Right renal cortex interstitium (tissue), 3 donors: ENCODE measurements at places on chromosomes 3 and 15.
A peak's percentile ranks its signal among the peaks of the same experiment; 100 is the strongest.

DNA sequence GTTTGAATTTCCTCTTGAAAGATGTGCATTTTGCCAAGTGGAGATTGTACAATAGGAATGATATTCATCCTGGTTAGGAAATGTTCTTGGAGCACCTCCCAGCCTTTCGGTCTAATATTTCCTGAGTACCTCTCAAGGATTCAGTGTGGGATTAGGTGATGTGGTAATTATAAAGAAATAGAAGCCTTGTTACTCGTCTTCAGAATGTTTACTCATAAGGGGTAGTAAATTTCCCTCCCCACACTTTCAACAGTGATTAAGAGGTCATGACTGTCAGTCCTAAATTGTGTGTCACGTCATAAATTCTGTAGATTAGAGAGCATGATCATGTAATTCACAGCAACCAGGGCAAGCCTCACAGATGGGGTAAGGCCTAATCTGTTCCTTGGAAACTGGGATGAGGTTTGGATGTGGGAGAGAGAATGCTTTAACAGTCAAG, 633.1 kb upstream of the TBL1XR1 start:
- no peak for DNase-seq

GRCh38 chr3:25018909-25019308, 409.2 kb upstream of the RARB start:
- DNase-seq: no peak

- DNase-seq: peak; percentile 36
Observed at GRCh38 chr3:46981932-46982471, 2.5 kb downstream of the NBEAL2 start.

DNA sequence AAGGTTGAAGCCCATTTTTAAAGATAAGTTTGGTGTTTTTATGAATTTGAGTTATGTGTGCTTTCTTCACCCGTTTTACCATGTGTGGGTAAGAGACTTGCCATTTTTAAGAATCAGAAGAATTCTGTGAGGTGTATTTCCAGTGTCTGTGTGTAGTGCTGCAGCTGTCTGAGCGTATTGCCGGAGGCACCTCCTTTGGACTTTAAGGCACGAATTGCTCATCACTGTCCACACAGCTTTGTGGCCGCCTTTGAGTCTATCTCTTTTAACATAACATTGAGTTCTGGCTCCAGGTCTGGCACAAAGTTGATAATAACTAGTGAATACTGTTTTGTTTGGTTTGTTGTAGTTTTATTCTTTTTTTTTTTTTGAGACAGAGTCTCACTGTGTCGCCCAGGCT, 25.8 kb downstream of the SCG5 start:
- no peak for DNase-seq

DNA sequence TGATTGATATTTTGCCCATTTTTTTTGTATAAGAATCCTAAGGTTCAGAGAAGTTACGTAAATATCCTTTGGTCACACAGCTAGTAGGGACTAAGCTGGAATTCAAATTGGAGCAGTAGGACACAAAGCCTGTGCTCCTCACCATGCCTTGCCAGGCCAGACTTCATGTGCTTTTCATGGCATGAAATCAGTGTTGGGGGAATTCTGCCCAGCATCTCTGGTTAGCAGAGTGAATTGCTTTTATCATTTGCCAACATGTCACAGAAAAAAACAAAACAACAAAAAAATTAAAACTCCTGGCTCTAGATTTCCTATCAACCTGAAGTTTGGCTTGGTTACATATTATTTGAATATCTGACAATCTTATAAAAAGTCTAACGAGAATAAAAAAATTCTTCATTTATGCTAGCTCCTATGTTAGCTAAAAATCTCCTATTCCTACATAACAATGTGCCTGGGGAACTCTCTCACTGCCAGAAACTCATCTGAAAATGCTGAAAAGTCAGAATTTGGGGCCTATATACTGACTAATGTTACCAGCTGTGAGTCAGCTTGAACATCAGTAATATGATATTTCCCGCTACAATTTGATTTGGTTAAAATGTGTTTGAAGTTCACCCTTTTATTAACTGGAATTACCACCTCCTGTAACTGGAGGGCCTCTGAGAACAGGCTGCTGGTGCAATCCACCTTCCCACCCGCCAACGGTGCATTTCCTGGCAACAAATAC, 141.7 kb downstream of the TIGIT start:
- DNase-seq: no peak

- no peak for DNase-seq
Observed at GRCh38 chr15:66842710-66843441, 140.8 kb downstream of the SMAD6 start.

DNA sequence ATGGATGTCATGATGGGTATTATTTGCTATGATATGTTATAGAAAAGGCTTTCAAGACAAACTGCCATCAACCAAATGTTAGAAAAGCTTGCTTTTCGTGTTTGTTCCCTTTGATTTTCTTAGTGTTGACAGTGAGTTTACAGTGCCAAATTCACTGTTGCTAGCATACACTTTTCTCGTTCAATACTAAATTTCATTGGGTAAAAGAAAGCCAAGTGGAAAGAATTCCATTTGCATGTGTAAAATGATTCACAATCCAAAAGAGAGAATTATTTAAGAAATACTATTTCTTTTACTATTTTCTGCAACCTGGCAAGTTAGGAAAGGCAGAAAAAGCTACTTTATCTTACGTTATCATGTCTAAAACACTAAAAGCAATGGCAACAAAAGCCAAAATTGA, 301.4 kb downstream of the OTOL1 start:
- no peak for DNase-seq

- no peak for DNase-seq
Observed at GRCh38 chr3:128188326-128188725, 35.0 kb downstream of the EEFSEC start.

- no peak for DNase-seq
Observed at GRCh38 chr3:58792921-58793451, 126.4 kb upstream of the FAM3D start.

DNA sequence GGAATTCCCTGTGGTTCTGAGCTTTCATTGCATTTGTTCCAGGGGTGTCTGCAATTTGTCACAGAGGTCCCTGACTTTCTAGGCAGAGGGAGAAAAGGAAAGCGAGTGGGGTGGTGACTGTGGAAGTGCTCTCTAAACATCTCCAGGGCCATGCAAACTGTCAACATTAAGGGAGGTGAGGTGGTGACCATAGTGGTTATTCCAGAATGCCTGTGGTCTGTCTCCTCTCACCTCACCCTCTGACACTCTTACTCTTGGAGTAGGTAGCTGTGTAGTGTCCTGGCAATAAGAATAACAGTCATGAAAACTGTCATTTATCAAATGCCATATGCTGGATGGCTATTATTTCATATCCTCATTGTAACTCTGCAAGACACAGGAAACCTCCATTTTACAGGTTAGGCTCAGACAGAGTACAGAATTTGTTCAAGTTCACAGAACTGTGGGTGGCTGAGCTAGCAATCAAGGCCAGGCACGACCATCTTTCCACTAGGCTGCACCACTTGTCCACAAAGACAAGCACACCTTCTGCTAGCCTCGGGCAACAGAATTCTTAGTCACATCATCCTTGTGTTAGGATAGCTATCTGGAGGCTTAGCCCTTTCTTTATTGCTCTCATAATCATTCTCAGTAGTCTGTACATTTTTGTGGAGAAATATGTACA, 179.4 kb downstream of the CD47 start:
- no peak for DNase-seq

DNA sequence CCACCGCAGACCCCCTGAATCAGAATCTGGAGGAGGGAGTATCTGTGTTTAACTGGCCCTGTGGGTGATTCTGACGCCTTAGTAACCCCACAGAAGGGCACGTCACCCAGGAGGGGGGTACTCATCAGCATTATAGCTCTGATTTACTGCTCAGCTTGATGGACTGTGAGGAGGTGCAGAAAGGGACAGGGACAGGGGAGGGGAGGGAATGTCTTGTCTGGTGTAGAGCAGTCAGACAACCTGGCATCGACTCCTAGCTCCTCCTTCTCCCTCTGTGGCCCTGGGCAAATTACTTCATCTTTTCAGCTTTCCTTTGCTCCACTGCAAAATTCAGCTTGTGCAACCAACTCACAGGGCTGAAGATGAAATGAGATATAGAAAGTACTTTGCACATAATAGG, 42.3 kb upstream of the GLCE start:
- DNase-seq: no peak

DNA sequence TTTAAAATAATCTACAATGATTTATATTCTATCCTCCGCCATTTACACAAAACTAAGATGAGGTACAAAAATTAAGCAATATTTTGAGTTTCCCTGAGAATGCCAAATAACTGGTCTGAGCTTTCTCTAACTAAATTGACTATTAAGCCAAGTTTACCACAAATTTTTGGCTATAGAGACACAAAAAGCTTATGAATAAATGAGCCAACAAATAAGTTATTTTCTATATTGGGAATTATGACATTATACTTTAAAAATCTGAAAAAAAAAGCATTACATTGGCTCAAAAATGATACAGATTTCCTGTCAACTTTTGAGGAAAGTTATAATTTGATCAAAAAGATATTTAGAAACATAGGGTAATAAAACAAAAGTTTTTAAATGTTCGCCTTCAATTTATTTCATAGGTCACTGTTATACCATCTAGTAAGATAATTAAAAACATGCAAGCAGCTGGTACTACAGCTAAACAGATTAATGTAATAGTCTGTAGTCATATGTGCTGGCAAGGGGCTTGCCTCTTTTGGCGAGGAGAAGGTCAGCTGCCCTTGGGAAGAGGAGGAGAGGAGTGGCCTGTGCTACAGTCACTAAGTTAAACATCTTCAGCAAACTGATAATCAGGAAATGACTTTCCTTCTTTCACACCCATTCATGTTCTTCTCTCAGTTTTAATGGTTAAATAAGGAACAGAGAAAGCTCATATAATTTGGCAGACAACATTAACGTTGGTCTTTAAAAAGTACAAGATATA, 318.5 kb downstream of the TBC1D5 start:
- no peak for DNase-seq

- DNase-seq: no peak
Observed at GRCh38 chr15:100186366-100186765, 155.4 kb downstream of the ADAMTS17 start.

GRCh38 chr3:170154084-170154483, 27.4 kb downstream of the PHC3 start:
- DNase-seq: no peak

- DNase-seq: no peak
Observed at GRCh38 chr3:38588371-38588971, 61.0 kb downstream of the SCN5A start.

GRCh38 chr3:24154013-24154695, 209.1 kb downstream of the NR1D2 start:
- no peak for DNase-seq

GRCh38 chr3:30526031-30526430, 80.4 kb upstream of the TGFBR2 start:
- DNase-seq: no peak

GRCh38 chr3:58102976-58103451, 94.8 kb downstream of the FLNB start:
- no peak for DNase-seq

GRCh38 chr15:33955945-33956344, 12.4 kb upstream of the CHRM5 start:
- DNase-seq: no peak
